GM04503 (cell line): ENCODE measurements at places on chromosomes 2 and 18.
A peak's percentile ranks its signal among the peaks of the same experiment; 100 is the strongest.

GRCh38 chr2:2850859-2851258 lies 519.8 kb upstream of the MYT1L start:
- DNase-seq = no peak

- no peak for DNase-seq
Measured at GRCh38 chr2:161017780-161018470, 142.3 kb upstream of the TANK start.

DNA sequence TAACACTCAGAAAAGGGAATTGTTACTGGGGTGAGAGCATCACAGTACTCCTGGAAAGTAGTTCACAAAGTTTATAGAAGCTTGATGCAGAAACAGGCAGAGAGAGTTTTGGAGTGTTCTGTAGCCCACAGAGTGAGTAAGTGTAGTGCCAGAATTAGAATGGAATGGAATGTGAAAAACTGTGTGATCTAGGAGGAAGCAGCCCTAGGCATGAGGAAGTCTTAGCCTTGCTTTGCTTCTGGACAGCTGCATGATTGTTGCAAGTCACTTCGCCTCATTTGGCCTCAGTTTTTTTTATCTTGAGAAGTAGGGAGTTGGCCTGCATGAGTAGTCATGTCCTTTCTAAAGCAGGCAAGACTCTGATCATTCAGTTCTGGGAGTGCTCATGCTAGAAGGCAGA lies 10.9 kb downstream of the SERPINB12 start:
- DNase-seq = peak; percentile 94

- DNase-seq = no peak
Measured at GRCh38 chr18:31246460-31246859, 71.5 kb upstream of the DSG1 start.

- no peak for DNase-seq
Measured at GRCh38 chr2:199460101-199460671, 2.4 kb upstream of the SATB2 start.

GRCh38 chr2:177129610-177130009 lies 83.0 kb upstream of the HNRNPA3 start:
- DNase-seq = no peak

DNA sequence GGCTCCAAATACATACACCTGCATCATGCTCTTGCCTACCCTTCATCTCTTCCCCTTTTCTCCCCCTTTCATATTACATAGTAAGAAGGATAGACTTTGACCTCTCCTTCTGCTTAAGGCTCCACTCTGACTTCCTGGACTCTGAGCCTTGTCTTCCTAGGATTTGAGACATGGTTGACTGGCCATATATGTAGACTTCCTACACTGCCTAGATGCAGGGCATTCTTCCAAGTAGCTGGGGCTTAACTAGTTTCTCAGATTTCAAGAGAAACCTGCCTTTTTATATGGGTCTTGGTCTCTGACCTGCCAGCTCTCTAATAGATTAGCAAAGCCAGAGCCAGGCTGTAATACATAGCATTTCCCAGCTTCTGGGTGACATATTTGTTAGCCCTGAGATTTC lies 35.4 kb upstream of the CYP26B1 start:
- DNase-seq = no peak

DNA sequence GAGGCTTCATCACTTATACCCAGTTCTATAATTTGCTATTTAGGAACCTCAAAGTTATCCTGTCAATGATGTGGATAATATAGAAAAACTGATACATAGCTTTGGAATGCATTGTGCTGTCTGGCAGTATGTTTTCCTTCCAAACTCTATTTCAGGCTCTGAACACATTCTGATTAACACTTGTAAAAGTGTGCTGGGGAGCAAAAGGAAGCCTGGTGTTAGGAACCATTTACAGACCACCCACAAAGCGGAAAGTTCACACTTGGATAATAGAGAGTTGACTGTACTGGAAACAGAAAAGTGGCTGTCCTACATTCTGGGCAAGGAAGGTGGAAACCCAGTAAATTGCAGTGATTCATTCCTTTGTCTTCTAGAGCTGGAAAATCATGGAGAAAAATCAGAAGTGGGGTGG lies 114.5 kb upstream of the ZFP36L2 start:
- no peak for DNase-seq

DNA sequence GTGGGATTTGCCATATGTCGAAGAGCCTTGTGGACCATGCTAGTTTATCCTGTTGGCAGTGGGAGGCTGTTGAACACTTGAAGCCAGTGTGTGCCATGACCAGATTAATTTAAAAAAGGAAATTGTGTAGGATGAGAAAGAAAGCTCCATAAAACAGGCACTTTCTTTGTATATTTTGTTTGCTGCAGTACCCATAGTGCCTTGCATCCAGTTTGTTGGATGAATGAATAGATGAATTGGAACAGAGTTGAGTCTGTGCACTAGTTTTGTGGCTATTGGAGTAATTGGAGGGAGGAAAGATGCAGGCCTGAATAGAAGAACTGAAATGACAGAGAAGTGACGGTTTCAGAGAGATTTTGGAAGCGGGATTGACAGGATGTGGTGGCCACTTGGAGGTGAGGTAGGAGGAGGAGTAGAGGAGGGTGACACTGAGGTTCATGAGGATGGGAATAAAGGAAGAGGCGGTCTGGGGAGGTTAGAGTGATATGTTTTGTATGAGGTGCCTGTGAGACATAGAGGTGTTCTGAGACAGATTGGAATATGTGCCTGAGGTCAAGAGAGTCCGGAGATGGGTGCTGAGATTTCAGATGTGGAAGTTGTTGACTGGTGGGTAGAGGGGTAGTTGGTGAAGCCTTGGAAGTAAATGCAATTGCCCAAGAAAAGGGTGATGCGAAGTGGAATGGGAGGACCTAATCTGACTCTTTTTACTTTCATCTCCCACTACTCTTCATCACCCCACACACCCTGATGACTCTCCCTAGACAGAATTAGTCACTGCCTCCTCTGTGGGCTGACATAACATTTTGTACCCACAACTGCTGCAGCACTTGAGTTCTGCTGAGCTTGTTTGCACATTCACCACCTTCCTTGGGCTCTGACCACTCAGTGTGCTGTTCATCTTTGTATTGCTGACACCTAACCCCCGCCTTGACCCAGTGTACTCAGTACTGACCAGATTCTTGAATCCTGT lies 5.1 kb downstream of the DGUOK start:
- DNase-seq = no peak

DNA sequence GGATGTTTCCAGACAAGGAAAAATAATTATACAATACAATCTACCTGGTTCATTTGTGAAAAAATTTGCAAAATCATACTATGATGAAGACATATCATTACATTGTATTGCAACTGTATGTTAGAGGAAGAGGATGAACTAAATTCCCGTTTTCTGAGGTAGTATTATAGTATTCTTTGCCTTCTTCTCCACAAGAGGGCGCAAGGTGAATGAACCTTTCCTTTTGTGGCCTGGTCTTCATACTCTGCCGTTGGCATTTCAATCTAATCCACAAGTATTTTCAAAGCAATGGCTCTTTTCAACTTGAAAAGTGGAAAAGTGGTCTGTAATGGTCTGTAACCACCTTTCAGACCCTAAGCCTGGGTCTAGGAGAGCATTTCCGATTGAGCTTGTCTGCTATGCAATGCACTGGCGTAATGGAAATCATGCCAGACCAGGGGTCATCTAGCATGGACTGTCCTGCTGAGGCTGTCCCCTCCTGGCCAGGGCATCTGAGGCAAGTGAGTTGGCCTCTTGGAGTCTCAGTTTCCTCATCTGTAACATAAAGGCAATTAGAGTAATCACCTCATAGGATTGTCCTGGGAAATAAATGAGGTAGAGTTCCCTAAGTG lies 30.8 kb upstream of the ZNF396 start:
- no peak for DNase-seq

DNA sequence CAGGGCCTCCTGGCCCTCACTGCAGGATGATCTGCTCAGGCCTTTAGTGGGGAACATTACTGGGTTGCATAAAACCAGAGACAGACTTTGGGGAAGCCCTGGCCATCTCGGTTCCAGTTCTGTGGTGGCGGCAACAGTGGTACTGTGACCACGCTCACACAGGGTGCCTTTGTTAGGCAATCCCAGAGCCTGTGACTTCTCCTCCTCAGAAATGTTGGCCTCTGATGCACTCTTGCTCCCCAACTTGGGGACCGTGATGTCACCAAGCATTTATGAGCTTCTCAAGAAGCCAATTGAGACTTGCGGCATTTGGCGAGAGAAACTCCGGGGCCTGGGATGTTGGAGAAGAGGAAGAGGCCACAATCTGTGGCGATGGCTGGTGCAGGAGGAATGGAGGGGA lies 80.9 kb upstream of the PKDCC start:
- peak; percentile 50 for DNase-seq

GRCh38 chr2:239167766-239168444 lies 232.9 kb downstream of the HDAC4 start:
- no peak for DNase-seq

- DNase-seq = no peak
Measured at GRCh38 chr18:48566589-48566988, 27.8 kb downstream of the CTIF start.

- peak; percentile 77 for DNase-seq
Measured at GRCh38 chr2:235238537-235238936, 255.3 kb upstream of the AGAP1 start.

GRCh38 chr2:20634507-20635112 lies 16.3 kb downstream of the HS1BP3 start:
- DNase-seq = no peak

GRCh38 chr18:32607816-32608215 lies 137.1 kb upstream of the GAREM1 start:
- no peak for DNase-seq

DNA sequence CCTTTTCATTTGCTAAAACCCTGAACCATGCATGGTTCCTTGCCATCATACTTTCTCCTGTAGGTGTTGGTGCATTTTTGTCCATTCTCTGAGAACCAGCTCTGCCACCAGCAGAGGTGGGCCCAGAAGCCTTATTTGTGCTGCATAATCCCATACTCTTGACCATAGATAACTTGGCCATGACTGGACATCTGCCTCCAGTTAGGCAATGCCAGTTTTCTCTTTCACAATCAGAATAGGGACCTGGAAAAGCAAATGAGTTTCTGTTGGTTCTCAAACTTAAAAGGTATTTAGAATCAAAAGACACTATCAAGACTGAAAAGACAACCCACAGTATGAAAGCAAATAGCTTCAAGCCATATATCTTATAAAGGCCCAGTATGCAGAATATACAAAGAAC lies 167.3 kb downstream of the MAIP1 start:
- no peak for DNase-seq

DNA sequence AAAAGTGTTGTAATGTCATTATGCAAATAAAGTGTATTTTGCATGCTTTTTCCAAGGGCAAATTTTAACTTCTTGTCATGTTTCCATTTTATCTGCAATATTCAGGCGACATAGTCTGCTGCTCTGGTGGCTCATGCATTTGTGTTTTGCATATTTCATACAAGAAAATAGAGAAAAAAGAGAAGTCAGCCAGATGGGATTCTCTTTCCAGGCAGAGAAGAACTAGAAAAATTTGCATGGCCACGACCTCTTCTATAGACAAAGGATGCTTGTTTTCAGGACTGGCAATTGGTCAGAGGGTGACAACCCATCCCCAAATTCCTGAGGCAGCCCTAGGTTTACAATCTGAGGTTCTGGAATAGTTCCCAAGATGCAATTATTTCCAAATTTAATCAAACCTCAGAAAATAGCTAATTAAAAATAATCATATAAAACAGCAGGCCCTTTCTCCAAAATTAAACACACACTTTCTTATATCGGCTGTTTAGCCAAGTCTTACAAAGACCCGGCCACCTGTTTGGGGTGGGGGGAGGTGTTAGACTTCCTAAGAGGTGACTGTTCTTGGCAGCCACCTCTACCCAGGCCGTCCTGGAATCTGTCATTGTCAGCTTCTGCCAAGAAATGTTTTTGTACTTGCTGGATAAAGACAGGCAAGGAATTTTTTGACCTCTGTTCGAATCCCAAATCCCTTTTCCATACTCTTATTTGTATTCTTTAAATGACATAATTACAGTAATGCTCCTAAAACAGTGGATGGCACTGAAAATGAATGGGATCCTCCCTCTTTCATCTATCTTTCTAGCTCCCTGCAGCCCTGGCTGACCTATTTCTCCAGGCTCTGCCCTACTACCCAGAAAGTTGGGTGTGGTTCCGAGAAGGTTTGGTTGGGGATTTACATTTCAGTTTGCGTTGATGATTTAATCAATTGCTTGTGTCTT lies 20.8 kb upstream of the SOS1 start:
- DNase-seq = no peak

DNA sequence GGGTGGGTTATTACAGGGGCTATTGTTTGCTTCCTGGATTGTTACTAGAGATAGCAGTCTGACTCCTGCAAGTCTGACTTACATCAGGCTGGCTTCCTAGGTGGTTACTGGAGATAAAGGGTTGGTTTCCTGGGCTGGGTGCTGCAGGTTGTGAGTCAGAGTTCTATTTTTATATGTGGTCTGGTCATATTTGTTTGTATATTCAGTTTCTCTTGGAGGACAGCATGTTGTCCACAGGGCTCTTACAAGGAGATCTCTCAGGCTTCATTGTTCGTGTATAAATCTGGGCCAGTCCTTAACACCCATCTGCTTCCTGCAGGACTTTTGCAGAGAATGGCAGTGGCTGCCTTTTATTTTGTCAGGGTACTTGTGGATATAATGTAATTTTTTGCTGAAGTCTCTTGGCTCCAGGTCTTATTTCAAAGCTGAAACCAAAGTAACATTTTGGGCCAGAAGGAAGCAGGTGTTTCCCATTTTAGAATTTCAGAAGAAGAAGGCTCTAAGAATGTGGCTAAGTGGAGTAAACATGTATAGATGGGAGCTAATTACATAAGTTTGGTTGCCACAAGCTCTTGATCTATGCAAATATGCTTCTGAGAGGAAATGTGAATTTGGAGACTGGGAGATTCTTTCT lies 65.9 kb upstream of the SLC16A14 start:
- DNase-seq = peak; percentile 42

GRCh38 chr2:111678161-111678560 lies 205.8 kb downstream of the ANAPC1 start:
- no peak for DNase-seq

GRCh38 chr18:33195795-33196194 lies 244.7 kb downstream of the CCDC178 start:
- DNase-seq = no peak

DNA sequence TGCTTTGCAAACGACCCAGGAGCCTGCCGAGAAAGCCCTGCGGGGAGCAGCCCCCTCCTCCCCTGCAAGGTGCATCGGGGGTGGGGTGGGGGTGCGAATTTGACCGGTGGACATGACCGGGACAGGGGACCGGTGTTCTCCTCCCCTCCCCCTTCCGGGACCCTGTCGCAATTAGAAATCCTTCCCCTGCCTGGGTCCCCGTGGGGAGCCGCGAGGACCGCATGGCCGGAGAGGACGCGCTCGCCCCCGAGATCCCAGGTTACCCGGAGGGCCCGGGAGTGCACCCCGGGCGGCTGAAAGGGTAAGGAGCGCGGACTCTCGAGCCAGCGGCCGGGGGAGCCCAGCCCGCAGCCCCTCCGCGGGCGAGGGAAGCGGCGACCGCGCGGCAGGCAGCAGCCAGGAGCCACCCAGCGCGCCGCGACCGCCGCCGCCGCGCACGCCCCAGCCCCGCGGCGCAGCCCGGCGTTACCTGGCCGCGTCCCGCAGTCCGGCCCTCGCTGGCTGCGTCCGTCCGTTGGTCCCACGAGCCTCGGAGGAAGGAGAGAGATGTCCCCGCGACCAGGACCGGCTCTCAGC lies 482 bp downstream of the DLGAP1 start:
- DNase-seq = no peak

GRCh38 chr2:9972621-9973479 lies 21.4 kb downstream of the GRHL1 start:
- no peak for DNase-seq
